ENCODE measurements at places on chromosomes 11 and 22.

GRCh38 chr11:43393765-43394355, 35.1 kb downstream of the TTC17 start:
- no peak for DNase-seq

GRCh38 chr11:114977651-114978050, 299.3 kb downstream of the NXPE2 start:
- no peak for DNase-seq

- DNase-seq: no peak
Measured at GRCh38 chr11:132022733-132023478, 652.5 kb downstream of the NTM start.

DNA sequence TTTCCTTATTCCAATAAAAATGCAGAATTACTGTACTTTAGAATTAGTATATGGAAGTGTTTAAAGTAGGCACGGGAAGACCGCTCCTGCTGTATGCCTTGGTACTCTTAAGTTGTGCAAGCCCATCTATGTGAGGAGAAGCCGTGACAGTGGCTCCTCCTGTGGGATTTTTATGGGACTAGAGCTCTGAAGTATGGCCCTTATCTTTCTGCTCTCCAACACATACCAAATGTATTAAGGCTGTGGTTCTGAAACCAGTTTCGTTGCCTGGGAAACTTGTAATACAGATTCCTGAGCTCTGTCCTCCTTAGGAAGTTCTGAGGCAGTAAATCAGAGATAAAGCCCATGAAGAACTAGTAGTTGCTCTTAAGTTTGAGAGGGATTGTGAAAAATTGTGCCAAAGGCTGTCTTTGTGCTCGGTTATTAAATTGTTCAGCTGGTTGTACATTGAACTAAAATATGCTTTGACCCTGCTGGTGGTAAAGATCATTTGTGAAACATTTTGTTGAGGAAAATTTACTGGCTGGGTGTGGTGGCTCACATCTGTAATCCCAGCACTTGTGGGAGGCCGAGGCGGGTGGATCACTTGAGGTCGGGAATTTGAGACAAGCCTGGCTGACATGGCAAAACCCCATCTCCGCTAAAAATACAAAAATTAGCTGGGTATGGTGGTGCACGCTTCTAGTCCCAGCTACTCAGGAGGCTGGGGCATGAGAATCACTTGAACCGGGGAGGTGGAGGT, 29.3 kb downstream of the RTN3 start:
- DNase-seq: no peak

GRCh38 chr11:65770951-65771567, 9.7 kb downstream of the AP5B1 start:
- DNase-seq: no peak
